Adrenal gland (tissue), 19 donors: ENCODE measurements at places on chromosomes 3 and 15. TPM values are rescaled to one million over a fixed set of nuclear protein-coding genes. Genes with fewer than 3 reads are reported as not detected.

DNA sequence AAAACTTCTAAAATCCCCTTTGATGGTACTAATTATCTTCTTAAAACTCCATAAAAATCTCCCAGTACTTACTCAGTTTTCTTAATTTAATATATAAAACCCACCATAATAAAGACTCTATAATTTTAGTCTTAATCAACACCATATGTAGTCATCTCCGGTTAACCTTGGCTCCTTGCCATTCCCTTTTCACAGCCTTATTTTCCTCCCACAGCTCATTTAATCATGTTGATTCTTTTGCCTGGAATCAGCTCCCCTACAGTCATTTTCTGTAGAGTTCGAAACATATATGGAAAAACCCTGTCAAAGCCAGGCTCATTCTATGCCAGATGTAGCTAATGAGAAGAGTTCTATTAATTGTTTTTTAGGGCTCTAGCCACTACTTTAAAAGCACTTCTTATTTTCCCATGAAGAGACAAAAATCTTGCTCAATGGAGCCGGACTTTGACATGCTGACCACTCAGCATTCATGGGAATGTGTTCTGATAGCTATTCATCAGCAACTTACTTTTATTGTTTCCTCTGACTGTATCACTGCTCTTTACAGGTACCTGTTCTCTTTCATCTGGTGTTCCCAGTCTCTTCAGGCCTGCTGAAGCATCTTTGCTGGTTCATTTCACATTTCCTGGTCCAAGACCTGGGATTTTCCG is 573.4 kb downstream of the NAALADL2 start:
- DNase-seq: no peak

DNA sequence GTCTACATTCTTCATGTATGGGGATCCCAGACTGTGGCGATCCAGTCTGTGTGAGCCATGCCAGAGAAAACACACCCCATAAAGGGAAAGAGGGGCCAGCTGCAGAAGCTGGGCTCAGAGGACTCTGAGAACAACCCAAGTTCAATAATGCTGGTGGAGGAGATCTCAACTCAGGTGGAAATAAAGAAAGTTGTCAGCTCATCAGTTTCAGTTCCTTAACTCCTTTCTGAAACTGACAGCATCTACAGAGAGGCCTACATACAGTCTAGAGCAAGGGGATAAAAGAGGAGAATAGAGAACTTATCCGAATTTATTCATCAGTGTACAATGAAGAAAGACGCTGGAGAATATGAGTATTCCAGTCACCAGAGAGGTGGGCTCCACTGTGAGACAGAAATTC is 77.0 kb downstream of the NTRK3 start:
- no peak for DNase-seq

DNA sequence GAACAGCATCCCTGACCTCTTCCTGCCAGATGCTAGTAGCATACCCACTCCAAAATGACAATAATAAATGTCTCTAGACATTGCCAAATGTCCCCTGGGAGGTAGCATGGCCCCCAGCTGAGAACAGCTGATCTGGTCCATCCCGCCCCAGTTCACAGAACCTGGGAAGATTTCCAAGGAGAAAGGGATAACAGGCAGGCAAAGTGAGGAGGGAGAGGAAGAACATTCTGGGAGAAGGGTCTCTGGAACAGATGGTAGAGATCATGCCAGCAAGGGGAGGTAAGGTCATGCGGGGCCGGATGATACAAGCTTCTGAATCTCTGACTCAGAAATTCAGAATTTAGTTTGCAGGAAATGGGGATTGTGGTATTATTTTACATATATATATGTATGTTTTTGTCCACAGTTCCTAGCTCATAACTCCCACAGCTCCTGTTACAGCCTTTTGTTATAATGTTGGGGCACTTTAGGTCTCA is 192.7 kb downstream of the SUCLG2 start:
- DNase-seq: no peak

DNA sequence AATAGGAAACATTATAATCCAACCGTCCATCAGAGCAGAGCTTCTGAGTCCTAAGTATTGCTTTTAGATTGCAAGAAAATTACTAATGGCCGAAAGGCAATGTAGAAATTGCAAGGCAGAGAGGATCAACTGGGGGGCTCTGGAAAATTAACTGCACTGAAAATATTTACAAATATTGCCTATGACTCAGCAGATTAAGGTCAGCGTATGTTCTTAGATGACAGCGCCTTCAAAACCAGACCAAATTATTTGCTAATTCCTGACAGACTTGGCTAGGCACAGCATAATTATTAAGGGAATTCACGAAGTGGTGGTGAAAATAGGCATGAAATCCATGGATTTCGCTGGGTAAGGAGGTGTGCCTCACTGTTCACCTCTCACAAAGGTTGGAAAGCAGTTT is 947.7 kb downstream of the TUSC7 start:
- no peak for DNase-seq

GRCh38 chr3:161389445-161390035 is 18.2 kb upstream of the SPTSSB start:
- DNase-seq: no peak

DNA sequence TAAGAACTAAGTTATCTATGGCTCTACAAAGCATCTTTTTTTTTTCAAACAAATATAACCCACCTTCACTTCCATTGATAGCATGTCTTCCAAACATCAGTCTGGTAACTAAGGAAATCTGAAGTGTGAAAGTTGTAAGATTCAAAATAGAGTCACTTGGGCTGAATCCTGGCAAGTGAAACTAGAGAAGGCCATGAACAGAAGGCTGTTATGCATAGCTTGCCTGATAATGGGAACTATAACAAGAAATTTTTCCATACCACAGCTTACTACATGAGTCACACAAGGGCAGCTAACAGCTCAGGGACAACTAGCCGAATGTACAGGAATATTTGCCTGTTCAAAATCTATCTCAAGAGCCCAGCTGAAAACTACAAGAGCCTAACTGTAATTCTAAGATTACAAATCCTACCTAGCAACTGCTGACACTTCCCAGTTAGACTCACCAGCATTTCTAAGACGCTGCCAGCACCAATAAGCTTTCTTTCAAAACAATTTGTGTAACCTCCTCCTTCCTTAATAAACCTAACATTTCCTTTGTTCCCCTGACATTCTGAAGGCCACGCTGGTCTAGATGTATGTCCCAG is 1066.5 kb downstream of the PLOD2 start:
- DNase-seq: peak; percentile 13

DNA sequence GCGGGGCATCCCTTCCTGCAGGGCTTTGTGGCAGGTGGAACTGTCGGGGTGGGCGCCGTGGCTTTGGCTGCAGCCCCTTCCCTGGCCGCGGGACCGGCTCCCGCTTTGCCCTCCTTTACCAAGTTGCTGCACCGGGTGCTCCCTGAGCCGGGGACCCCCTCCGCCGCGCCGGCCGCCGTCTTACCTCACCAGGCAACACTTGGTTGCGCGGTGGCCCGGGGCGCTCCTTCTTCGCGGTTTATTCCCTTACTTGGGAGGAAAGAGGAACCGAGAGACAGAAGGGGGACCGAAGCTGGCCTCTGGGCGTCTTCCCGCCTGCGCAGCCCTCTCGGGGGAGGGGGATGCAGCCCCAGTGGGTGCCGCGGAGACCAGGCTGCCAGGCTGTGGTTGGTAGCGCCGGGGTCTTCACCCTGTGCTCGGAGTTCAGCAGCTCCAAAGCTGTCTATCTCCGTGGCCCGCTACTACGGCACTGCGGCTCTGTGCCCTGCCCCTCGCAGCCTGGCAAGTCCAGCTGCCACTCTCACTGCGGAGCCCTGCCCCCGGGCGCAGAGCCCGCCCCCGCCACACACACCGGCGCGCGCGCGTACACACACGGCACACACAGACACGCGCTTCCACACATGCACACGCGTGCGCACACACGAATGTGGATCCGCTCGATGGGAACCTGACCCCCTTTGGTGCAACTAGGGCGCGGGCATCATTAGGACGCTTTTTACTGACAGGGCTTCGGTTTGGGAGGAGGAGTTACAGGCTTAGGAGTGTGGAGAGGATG is at the start of gene DGKG:
TSS of gene DGKG (minus strand) at position 473 of the 775 bp plus-strand sequence. CDS start 41,775 bp downstream, outside the sequence.
- DNase-seq: peak; percentile 69

DNA sequence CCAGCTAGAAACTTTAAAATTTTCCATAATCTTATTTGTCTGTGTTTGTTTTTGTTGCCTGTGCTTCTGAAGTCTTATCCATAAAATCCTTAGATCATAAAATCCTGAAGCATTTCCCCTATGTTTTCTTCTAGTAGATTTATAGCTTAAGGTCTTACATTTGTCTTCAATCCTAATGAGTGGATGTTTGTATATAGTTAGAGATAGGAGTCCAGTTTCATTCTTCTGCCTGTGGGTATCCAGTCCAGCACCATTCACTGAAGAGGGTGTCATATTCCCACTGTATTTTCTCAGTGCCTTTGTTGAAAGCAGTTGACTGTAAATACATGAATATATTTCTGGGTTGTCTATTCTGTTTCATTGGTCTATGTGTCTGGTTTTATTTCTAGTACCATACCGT is 44.8 kb upstream of the SPSB4 start:
- no peak for DNase-seq

DNA sequence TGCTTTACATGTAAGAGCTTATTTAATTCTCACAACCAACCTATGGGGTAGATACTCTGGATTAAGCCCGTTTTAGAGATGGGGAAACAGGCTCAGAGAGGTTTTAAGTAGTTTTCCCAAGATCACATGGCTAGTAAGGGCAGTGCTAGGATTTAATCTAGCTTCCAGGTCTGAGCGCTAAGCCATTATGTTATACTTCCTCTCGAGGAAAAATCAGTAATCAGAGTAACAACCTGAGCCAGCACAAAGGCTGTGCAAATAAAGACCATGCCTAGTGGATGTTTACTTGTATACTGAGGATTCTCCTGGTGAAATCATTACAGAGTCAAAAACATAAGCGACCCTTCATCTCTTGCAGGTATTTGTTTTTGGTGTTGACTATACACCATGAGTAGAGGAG is 9.0 kb downstream of the FSTL1 start:
- DNase-seq: no peak

DNA sequence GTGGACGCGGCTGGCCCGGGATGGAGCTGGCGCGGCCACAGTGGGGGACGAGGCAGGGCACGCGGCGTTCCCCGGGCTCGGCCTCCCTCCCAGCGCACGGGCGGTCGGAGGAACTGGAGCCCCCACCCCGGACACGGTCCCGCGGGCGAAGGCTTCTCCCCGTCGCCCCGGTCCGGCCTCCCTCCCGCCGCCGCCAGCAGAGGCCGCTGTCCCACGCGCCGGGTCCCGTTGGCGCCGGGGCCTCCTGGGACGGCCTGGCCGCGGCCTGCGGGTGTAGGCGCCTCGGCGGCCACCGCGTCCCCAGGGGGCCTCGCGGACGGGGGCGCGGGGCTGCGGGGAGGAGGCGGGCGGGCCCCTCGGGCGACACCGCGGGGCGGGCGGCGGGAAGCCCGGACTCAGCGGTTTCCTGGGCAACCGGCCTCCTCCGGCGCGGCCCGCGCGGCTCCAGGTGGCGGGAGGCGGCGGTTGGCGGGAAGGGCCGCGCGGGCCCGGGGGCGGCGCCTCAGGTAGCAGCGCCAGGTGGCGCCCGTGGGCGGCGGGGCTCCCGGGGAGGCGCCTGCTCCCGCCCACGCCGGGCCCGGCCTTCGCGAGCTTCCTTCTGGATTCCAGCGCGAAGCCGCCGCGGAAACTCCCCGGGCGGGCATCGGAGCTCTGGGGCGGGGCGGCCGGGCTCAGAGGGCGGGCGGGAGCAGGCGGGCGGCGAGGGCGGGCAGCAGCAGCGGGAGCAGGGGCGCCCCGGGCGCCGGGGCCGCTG is 26.7 kb downstream of the MELTF start:
- peak; percentile 76 for DNase-seq

GRCh38 chr3:189166321-189166720 is 5.5 kb upstream of the TPRG1 start:
- no peak for DNase-seq

- DNase-seq: no peak
These were observed 19.9 kb downstream of the NDUFB5 start for GRCh38 chr3:179624451-179624850.

DNA sequence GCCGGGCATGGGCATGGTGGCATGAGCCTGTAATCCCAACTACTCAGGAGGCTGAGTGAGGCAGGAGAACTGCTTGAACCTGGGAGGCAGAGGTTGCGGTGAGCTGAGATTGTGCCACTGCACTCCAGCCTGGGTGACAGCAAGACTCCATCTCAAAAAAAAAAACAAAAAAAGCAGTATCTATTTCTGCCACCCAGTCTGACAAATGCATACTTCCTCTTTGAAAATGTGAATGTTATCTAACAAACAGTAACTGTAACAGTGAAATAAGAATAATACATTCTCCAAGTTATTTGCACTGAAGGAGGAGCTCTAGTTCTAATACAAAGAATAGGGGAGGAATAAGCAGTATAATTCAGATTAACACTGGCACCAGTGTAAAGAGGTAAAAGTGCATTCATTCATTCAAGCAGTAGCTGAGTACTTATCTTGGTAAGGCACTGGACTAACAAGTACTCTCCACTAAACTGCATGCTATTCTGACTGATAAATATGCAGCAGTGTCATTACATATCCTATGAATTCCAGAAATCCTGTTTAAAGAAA is 12.9 kb downstream of the VPS13C start:
- no peak for DNase-seq

- DNase-seq: no peak
These were observed 620.3 kb upstream of the AGTR1 start for GRCh38 chr3:148077318-148077923.

DNA sequence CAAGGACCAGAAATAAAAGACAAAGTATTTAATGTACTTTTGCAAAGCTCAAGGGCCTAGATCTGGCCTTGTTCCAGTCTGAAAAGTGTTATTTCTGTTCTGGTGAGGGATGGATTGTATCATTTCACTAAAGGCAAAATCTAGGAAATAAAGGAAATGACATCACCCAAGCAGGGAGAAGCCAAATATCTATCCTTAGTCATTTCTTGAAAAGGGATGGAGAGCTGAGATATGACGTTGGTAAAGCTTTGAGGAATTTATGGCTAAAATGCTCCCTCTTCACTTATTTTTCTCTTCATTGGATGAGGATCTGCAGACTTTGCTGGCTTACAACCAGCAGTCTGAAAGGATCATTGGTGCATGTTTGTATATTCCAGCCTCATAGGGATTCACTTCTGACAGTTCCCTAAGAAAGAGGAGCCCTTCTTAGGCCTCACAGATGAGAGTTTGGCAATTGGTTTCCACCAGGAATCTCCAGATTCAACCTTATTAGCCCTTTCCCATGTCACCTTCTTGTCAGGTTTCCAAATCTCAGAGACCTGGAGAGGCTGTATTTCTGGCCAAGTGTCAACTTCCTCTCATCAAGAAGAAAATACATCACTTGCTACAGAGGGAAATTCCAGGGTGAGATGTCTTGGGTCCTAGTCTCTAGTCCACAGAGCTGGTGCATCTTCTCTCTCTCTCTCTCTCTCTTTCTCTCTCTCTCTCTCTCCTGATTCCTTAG is 93.7 kb upstream of the BOC start:
- DNase-seq: no peak

Gene P3H2
- total RNA-seq: 66.1 TPM

Gene SLC24A5
- total RNA-seq: not detected

Gene GOLGA8T
- total RNA-seq: not detected

Gene DNASE1L3
- total RNA-seq: 23.8 TPM

Gene MEX3B
- 0.42 TPM for total RNA-seq

Gene VIPR1
- total RNA-seq: 2.5 TPM

Gene GOLGA8N
- total RNA-seq: 3.4 TPM

Gene SPTSSB
- total RNA-seq: 0.97 TPM

Gene GPR27
- total RNA-seq: 1.5 TPM

Gene SLC35A5
- total RNA-seq: 49.0 TPM

Gene FBXO40
- not detected for total RNA-seq

Gene PLCB2
- 10.6 TPM for total RNA-seq

Gene KLHL18
- total RNA-seq: 23.0 TPM

Gene MON1A
- 21.1 TPM for total RNA-seq

Gene IQCF5
- not detected for total RNA-seq

Gene RBPMS2
- total RNA-seq: 4.0 TPM

Gene RAB27A
- 36.3 TPM for total RNA-seq

Gene BCHE
- 1.8 TPM for total RNA-seq
